ENCODE measurements at places on chromosomes 16 and 17.

DNA sequence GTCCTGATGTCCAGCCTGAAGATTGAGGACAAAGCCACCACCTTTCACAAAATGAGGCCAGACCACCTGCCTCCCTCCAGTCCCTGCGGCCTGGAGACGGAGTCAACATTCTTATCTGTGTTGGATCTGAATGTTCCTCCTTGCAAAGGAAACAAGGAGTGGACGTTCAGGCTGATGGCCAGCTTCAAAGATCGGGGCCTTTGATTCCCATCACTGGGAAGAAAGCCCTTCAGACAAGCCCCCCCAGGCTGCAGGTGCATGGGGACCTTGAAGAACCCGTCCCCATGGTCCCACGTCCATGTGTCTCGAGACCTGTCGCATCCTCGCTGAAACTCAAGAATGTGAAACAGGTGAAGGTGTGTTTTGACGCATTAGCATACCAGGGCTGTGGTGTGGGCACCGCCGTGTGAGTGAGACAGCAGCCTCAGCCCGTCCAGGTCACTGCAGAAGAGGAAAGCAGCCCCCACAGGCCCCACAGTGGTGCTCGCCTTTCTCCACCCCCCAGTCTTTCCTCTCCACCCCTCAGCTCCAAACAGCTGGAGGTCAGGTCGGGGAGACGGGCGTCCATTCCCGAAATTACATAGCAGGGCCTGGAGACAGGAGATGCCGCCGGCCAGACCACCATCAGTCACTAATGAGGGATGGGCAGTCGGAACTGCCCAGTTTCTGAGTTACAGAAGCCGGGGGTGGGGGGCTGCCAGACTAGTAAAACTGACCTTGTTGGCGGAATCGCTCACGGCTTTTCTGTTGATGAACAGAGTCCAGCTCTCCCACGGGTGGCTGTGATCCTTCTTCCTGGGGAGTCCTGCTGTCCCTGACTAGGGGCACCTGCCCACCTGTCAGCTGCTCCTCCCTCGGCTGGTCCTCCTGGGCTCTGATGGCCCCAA, 877 bp upstream of the CSNK1D start:
- DNase-seq: no peak

- no peak for DNase-seq
These were observed 4.3 kb upstream of the CCL22 start for GRCh38 chr16:57354311-57354710.

- DNase-seq: no peak
These were observed 950.7 kb upstream of the RBFOX1 start for GRCh38 chr16:6381896-6382295.

- no peak for DNase-seq
These were observed 5.9 kb downstream of the CPNE2 start for GRCh38 chr16:57098188-57098841.

DNA sequence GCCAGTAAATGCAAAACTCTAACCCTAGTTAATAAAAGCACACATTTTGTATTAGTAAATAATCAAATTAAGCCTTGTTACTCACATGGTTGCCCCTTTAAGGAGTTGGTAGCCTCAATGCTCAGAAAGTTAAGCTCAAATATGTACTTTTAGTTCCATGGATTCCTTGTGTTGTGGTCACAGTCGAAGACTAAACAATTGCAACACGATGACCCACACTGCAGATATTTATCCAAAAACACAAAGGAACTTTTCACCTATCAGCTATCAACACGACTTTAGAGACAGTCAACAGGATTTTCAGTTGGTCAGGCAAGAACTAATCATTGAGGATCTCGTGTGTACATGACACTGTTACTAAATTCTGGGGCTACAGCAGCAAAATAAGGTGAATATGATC, 47.4 kb upstream of the NUDT7 start:
- DNase-seq: no peak

GRCh38 chr17:19579867-19580565, 46.4 kb downstream of the SLC47A1 start:
- peak; percentile 23 for DNase-seq

DNA sequence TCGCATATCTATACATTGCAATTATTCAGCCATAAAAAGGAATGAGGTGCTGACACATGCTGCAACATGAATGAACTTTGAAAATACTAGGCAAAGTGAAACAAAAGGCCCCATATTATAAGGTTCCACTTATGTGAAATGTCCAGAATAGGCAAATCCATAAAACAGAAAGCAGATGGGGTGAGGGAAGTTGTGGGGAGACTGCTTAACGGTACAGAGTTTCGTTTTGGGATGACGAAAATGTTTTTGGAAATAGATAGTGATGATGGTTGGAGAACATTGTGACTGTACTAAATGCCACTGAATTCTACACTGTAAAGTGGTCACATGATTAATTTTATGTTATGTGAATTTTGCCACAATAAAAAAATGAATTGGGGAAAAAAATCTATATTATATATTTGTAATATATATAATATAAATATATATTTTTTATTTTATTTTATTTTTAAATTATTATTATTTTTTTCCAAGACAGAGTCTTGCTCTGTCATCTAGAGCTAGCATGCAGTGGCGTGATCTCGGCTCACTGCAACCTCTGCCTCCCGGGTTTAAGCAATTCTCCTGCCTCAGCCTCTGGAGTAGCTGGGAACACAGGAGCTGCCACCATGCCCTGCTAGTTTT, 4.2 kb upstream of the GNA13 start:
- DNase-seq: no peak

DNA sequence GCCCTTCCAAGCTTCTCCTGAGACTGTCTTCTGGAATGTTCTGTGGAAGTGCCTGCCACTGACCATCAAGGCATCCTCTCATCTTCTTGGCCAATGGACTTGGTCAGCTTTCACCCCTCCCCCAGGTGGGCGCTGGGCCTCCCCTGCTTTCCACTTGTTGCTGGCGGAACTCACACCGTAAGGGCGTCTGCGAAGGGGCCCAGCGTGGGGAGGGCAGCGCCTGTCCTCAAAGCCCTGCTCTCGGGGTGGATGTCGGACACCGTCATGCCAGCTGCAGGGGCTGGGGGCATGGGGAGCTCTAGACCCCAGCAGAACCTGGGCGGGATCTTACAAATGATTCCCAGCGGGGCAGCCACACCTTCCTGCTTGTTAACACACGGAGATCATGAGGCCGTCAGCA, 11.6 kb upstream of the ZFPM1 start:
- DNase-seq: no peak

- DNase-seq: peak; percentile 43
These were observed 16.4 kb upstream of the GLG1 start for GRCh38 chr16:74623214-74623838.

- DNase-seq: no peak
These were observed 103.9 kb downstream of the METRNL start for GRCh38 chr17:83183145-83183948.

DNA sequence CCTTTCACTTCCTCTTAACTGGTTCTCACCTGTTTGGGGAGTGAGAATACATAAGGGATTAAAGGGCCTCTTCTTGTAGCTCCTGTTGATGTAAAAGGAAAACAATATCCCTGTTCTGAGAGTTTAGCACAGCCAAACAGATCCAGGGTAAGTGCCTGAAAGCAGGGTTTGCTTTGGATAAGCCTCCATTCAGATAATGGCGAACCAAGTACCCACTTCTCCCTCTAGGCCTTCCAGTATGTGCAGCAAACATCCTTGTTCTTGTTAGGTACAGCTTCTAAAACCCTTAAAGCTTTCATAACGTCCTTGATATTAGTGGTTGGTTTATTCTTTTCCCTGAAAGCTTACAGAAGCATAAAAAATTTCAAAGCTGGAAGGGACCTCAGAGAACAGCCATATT, 130.6 kb upstream of the DNAH9 start:
- DNase-seq: no peak

- DNase-seq: peak; percentile 11
These were observed 166.9 kb downstream of the CDH13 start for GRCh38 chr16:82793528-82794245.

DNA sequence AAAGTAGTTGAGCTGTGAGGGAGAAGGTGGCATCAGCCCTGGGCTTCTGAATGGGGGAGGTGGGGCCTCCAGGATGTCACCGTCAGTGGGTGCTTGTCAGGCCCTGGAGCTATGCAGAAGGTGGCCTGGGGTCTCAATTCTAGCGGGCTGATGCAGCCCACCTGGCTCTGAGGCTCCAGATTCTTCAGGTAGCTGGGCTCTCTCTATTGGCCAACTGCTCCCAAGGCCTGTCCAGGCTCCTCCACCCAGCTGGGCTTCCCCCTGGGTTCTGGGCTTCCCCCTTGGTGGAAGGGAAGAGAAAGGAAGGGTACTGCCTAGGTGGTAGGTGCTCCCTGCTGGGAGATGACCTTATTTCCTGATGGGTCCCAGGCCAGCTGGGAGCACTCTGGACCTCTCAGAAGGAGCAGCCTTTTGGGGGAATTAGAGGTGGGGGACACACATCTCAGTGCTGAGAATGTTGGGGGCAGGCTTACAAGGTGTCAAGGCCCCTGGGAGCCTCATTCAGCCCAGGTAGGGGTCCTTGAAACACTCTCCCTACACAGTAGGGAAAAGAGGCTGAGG, 1728.3 kb downstream of the TP53TG3F start:
- DNase-seq: no peak

GRCh38 chr16:5895976-5896375, 798.4 kb upstream of the EEF2KMT start:
- DNase-seq: no peak

DNA sequence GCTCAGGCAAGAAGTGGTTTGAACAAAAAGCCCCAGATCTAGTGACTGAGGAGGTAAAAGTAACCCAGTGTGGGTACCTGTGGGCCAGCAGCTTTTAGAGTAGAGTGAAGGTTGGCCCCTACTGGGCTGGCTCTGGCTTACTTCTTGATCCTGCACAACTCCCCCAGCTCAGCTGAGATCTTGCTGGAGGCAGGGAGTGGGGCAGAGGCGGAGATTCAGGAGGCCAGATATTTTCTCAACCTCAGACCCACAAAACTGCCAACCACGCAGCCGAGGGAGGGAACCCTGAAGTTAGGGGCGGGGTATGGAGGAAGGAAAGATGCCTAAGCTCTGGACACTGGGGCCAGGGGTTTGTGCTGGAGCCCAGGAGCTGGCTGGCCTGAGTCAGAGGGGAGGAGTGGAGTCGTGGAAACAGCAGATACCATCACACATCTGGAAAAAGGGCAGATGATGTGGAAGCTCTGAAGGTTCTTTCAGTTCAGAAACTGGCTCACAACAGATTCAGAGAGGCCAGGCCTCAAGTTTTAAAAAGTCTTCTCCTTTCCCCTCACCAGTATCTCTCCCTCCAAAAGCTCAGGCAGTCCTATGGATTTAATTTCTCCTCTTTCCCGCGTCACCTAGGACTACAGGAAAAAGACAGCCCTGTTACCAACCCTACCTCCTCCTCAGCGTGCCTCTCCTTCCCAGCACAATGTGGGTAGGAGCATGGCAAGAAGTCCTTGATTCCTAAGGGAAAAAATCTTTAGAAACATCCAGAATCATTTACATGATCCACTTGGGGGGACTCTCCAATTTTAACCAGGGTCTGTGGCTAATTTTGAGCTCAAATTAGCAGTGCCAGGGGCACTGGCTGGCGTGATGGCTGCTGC, 48.1 kb downstream of the MYO18A start:
- DNase-seq: no peak

GRCh38 chr16:49431591-49432290, 58.1 kb downstream of the C16orf78 start:
- DNase-seq: no peak

- DNase-seq: no peak
These were observed 114.9 kb downstream of the CDH8 start for GRCh38 chr16:61921373-61921772.

GRCh38 chr16:57813466-57813865, 11.2 kb upstream of the KIFC3 start:
- no peak for DNase-seq

GRCh38 chr17:66476014-66476413, 173.6 kb downstream of the PRKCA start:
- no peak for DNase-seq
